Large intestine (tissue), 12 donors: ENCODE measurements at places on chromosomes 5 and 9. TPM values are rescaled to one million over a fixed set of nuclear protein-coding genes. Genes with fewer than 3 reads are reported as not detected.

- no peak for DNase-seq
Observed at GRCh38 chr5:133421394-133421793, 190.9 kb downstream of the FSTL4 start.

DNA sequence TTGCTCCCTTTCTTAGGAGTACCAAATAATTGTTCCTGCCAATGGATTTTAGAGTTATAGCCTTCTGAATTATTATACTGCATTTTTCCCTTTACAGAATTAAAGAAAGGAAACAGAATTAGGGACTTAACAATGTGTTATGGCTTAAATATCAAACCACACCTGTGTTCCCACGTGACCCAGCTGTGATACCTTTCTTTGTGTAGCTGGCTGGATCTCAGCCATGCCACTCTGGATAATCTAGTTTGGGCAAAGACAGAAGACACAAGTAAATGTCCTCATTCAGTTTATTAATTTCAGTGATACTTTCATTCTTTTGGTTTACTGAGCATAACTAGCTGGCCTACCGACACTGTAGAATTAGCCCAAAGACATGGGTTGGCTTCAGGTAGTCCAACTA lies 417.2 kb upstream of the ADAMTS16 start:
- no peak for DNase-seq

The GABRB2 gene
- 3.7 TPM for polyA plus RNA-seq

The CDC23 gene
- 35.7 TPM for polyA plus RNA-seq

DNA sequence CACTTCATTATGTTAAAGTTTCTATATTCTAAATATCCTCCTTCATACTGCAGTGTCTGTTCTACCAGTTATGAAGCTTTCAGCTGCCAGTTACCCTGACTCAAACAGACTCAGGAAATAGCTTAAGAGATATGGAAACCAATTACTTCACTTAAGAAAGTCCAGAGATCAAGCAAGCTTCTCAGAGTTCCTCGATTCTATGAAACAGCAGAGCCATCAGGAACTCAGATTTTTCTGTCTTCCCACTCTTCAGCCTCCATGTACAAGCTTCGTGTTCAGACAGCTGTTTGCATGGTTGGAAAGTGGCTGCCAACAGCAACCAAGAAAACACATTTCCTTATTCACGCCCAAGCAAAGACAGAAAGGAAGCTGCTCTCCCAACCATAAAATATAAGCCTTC lies 216.1 kb downstream of the ACTL7B start:
- no peak for DNase-seq

- DNase-seq = no peak
Observed at GRCh38 chr9:124300312-124300711, 42.6 kb downstream of the NEK6 start.

DNA sequence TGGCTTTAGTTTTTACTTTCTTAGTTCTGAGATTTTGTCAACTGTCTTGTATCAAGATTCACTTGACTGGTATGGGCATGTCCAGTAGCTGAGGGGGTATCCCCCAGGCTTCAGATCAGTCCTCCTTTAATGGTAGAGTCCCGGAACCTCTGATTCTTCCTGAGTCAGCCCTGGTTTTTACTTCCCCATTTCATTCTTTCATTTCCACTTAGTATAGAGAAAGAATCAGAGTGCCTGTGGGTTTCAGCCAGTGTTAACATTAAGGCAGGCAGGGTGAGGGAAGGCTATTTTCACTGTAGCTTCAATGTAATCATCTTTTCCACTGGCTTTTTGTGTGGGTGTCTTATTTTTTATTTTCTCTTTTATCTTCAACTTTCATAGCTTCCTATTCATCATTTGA lies 8.3 kb upstream of the COMMD10 start:
- no peak for DNase-seq

DNA sequence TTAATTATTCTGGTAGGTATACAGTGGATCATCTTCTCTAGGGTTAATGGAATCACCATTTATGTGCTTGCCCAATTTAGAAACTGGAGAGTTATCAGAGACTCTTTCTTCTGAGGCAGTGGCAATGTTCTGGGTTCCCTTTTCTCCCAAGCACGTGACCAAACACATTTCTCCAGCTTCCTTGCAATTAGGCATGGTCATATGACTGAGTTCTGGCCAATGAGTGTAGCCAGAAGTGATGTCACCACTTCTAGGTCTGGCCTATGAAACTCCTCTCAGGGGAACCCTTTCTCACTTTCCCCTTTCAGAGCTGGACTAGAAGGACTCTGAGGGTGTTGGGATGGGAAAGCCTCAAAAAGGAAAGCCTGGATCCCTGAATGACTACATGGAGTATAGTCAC lies 172.0 kb downstream of the NSG2 start:
- no peak for DNase-seq

GRCh38 chr9:96126321-96126881 lies 175.6 kb downstream of the HSD17B3 start:
- peak; percentile 54 for DNase-seq

DNA sequence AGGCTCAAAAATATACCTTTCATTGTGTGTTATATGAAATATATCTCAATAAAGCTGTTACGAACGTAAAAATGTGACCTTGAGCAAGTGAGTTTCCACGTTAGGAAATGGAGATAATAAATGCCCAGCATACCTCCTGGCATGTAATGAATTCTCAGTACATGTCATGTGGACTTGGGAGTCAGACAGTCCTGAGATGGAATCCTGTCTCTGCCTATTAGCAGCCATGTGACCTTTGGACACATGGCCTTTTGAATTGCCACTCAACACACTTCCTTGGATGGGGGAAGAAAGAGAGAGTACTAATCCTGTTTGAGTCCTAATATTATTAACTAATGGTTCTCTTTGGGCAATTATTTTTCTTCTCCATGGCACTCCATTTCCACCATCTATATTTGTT lies 25.7 kb downstream of the TRIM32 start:
- DNase-seq = peak; percentile 61

DNA sequence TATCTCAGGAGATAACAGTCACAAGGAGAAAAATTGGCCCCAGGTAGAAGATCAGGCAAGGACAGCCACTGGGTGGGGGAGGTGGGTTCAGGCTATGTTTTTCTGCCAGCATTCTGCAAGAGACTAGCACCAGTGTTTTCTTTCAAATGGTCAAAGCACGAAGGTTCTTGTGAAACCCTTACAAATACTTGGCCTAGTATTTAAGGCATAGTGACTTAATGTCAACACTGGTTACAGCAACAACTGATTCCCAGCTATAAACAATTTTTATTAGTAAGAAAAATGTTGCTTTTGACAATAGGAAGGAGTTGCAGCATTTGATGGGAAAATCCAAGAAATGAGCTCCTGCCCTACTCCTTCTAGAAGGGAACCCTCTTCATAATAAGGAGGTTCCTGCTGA lies 349.6 kb downstream of the SLIT3 start:
- no peak for DNase-seq

The PCDHGA10 gene
- polyA plus RNA-seq = 2.1 TPM

- no peak for DNase-seq
Observed at GRCh38 chr5:40386289-40386688, 293.4 kb upstream of the PTGER4 start.

DNA sequence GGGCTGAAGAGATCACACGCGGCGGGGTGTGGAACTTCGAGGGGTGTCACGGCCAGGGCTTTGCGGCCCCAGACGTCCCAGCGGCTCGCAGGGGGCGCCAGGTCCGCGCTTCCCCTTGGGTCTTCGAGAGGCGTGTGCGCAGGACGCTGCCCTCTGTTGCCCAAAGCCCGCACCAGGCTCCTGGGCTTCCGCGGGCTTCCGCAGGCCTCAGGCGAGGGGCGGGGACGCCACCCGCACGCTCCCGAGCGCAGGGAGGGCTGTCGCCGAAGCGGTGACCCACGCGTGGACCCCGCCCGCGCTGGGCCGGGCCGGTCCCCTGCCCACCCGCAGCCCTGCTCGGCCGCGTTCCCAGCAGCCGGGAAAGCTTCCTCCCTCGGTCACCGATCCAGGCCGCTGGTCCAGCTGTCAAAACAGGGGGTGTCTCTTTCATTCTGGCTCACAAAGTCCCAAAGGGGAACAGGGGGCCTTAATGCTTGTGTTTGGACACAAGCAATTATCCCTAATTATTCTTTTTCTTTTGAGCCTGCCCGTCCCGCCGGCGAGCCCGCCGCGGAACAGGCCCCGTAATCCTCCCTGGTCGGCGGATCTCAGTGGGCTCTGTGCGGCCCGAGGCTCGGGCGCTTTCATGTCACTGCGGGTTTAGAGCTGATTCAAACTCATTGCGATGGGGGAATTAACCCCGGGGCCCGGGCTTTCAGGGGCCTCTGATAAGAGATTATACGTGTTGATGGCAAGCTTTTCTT lies 60.6 kb downstream of the TMEM174 start:
- no peak for DNase-seq

The MRPL41 gene
- 30.5 TPM for polyA plus RNA-seq

The MEIKIN gene
- polyA plus RNA-seq = not detected

DNA sequence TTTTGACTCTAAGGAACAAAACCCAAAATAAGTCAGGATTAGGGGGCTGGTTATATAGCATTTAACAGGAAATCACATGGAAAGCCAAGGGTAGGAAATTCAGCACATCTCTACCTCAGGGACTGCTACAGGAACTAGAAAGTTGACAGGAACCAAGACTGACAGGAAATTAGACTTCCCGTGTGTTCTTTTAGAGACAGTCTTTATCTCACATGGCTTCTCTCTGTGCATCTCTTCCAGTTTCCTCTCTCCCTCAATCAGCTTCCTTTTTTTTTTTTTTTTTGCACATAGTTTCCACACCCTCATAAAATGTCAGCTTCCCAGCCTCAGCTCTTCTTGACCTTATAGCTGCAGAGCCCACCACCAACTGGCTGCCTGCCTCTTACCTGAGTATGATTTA lies 4.8 kb downstream of the RECK start:
- DNase-seq = no peak

DNA sequence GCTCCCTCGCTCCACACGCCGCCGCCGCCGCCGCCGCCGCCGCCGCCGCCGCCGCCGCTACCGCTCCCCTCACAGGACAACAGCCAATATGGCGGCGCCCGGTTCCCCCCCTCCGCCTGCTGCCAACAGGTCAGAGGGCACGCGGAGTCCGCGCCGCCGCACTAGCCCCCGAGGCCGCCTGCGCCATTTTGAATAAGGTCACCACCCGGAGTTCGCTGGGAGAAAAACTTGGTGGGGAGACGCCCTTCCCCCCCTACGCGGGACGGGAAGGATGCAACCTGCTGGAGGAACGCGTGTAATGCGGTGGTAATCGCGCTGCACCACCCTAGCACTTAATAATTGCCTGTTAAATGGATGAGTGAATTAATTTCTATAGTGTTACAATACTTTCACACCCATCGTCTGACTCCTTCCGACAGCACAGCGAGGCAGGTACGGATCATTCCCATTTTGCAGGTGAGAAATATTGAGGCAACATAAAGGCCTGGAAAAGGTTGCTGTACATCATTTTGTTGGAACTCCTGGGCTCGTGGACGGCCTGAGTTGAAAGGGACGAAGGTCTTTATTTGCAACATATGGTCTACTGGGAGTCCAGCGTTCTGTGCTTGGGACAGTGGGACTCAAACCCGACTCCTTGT lies at the start of gene FAM193B:
TSS of gene FAM193B (minus strand) at position 90 of the 638 bp plus-strand sequence. CDS start 105 bp downstream, outside the sequence.
- DNase-seq = peak; percentile 89

- DNase-seq = peak; percentile 13
Observed at GRCh38 chr5:42767491-42768105, 11.0 kb downstream of the CCDC152 start.

GRCh38 chr9:113966394-113966793 lies 90.3 kb downstream of the ZNF618 start:
- peak; percentile 92 for DNase-seq

DNA sequence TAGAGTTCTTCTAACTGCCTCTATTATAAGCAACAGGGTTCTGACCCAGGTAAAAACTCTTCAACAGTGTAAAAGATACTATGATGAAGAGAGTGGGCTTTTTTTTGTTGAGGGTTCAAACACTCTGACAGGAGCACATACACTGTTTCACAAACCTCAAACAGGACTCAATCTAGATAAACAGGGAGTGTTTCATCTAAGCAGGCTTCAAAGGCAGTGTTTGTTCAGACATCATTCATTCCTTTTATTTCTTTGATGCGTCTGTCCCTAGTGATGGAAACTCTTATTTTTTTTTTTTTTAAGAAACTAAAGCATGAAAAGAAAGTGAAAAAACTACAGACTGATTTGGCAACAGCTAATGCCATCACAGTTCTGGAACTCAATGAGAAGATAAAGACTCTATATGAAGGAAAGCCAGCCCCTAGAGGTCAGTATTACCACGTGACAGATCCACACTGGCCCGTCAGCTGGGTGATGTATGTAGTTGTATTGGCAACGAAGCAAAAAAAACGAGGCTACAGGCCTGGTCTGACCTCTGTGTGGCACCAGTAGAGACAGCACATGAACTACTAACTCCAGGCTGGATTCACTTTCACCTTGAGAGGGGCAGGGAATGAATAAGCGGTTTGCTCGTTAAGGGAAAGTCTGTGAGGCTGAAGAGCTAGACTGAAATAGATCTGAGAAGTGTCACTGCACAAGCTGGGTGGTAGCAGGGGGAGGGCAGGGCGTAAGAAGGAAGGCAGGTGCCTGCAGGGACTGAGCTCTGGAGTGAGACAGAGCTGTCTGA lies 172.2 kb downstream of the CCDC192 start:
- DNase-seq = peak; percentile 82

GRCh38 chr5:67416133-67416937 lies 219.7 kb upstream of the CD180 start:
- DNase-seq = no peak

DNA sequence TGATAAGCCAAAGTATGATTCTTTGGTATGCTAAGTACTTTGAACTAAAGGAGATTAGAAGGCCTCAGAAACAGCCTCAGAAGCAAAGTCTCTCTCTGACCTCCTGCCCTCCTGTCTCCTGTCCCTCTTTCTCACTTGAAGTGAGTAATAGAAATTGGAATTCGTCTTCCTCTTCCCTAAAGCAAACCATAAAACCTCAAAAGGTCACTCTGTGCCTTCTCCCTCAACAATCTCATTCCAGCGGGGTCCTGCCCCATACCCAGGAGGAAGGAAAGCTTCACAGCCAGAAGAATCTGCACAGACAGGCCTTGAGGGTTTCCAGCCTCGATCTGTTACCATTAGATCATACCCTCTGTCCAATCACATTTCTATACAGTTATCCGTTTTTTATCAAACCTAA lies 87.8 kb downstream of the HAPLN1 start:
- DNase-seq = peak; percentile 15

DNA sequence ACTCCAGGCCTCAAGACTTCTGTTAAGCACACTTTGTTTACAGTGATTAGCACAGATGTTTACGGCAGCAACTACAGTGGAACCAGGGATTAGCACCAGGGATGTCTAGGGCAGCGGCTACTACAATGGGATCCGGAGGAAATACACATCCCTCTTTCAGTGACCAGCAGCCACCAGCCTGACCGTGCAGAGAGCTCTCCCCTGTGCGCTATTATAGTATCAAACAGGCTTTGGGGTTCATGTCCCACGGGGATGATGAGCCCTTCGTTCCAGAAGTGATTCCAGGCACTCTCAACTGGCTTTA lies 21.5 kb downstream of the GFPT2 start:
- DNase-seq = no peak

- DNase-seq = no peak
Observed at GRCh38 chr9:116482740-116483139, 204.4 kb upstream of the TRIM32 start.

DNA sequence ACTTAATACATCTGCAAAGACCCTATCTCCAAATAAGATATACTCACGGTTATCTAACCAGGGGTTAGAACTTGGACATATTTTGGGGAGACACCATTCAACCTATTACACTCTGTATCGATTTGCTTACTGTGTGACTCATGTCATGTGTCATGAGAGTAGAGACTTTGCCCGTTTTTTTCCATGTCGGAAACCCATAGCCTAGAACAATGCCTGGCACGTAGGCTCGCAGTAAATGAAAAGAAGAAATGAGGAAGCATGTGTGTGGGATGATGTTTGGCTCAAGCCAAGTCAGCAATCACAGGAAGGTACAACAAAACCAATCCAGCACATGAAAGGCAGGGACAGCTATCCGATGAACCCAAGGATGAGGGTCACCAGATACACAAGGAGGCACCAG lies 94.6 kb upstream of the DNAH5 start:
- DNase-seq = no peak

The PCDHGA5 gene
- 1.5 TPM for polyA plus RNA-seq

The NDFIP1 gene
- 71.6 TPM for polyA plus RNA-seq
